ENCODE measurements at places on chromosomes 12 and 14.

DNA sequence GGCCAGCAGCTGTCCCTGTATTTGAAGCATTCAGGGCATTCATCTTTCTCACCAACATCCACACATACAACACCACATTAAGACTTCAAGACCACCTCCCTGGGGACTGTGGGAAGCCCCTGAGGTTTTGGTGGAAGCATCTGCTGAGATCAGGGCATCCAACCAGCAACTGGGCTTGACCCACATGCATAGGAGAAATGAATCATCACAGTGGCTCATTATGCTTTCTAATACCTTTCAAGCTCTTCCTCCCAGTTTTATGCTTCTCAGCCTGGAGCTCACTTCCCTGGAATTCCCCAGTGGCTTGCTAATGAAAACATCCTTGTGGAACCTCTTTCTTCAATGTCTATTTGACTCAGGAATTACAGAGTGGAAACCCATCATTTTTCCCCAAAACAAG is 21.4 kb upstream of the CMKLR1 start:
- no peak for DNase-seq

DNA sequence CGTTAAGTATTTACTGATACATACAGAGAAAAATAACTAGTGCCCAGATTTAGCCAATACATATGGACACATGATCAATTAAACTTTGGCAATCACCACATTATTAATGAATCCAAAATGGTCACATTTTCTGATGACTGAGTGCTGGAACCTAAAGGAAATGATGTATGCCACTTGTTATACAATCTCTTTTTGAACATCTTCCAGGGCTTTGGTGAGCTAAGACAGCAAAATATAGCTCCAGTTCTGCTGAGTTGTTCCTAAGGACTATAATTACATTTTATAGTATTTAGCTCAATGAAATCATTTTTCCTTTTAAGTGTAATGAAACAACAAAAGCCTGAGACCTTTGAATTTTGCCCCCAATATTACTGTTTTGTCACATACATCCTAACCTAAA is 329.1 kb upstream of the ATP2B1 start:
- no peak for DNase-seq

GRCh38 chr14:22803687-22803974 is 11.6 kb downstream of the SLC7A7 start:
- no peak for DNase-seq

GRCh38 chr14:77804592-77804991 is 4.7 kb downstream of the ADCK1 start:
- DNase-seq, result no peak

DNA sequence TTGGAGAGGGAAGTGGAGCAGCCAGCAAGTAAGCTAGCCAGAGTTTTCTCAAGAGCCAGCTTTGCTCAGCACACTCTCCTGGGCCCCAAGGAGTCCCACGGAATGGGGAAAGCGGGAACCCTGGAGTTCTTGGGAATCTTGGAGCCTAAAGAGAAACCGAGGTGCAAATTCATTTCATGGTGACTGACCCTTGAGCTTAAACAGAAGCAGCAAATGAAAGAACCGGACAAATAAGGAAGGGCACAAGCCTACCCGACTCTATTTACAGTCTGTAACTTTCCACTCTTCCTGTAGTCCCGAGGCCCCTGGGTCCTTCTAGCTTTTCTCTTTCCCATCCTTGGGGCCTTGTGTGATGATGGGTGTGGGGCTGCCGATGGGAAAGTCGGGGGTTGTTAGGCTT is 18.1 kb upstream of the TIGAR start:
- no peak for DNase-seq

Measured in HS-27A (cell line).